ENCODE measurements at places on chromosomes 7 and 10.

- peak; percentile 36 for DNase-seq
These were observed 584 bp upstream of the ZMIZ1 start for GRCh38 chr10:79068203-79068561.

- no peak for DNase-seq
These were observed 184.4 kb upstream of the KLF14 start for GRCh38 chr7:130918129-130919052.

DNA sequence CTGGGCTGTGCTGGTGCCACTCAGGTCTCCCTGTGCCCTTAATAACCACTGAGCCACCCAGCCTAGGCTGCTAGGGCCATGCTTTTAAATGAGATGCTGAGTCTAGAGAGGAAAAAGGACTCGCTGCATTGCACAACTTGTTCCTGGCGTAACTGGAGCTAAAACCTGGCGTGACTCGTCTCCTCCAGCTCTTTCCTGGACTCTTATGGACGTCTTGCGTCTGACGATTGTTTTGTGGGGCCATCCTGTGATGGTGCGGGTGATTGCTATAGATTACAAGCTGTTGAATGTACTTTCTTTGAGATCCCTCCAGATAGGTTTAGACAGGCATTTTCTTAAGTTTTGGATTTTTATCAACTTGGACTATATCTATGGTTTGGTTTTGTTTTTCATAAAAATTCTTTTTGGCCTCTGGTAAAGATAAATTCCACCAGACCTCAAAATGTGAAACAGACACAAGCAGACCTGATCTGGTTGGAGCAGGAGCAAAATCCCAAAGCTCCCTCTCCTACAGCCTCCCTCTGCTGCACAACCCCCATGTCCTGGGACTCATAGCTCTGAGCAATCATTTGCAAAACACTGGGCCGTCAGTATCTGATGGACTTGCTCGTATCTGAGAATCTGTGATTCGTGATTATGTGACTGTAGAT, 230.3 kb downstream of the ARHGAP12 start:
- no peak for DNase-seq

GRCh38 chr7:102974366-102975236, 61.8 kb downstream of the LRRC17 start:
- no peak for DNase-seq

DNA sequence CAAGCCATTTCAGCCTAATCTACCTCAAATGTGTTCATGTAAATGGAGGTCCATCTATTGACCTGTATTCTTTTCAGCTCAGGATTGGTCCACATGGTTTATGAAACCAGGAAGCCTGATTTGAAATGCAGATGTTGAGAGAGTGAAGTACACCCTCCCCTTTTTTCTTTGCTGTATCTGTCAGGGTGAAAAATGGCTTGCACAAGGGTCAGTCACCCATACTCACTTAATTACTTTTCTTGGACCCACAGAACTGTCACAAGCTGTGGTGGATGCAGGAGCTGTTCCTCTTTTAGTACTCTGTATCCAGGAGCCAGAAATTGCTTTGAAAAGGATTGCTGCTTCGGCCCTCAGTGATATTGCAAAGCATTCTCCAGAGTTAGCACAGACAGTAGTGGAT, 41.2 kb downstream of the SPAG6 start:
- DNase-seq = no peak

DNA sequence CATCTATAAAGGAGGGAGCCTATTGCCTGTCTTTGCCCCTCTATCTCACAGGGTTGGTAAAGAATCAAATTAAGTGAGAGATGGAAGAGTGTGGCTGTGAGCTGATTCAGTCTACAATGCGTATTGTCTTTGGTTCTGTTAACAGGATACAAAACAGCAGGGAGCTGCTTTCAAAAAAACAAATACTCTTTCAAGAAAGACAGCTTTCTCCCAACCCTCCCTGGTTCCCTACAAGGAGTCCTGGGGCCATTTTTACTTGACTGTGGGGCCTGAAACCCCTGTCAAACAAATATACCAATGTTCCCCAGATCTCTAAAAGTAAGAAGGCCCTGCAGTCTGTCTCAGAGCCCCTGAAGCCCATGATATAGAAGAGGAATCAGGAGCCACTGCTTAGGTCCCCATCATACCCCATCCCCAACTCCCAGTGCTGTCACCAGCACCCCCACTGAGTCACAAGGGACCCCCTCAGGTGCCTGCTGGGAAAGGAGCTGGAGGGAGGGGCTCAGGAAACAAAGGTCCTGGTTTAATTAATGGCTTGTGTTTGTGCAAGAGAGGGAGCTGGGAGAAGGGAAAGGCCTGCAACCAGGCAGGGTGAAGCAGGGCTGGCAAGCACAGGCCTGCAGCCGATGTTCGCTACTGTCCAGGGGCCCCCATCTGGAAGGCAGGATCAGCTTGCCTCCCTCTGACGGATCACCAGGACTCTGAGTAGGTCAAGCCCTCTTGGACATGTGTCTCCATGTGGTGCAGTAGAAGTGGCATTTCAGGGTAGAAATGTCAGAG, 182.0 kb upstream of the GHITM start:
- DNase-seq = no peak

Data from activated CD4-positive, alpha-beta T cell treated with anti-CD3 and anti-CD28 coated beads, Interleukin-2, amount 50 U/mL, for 1 hour (primary cell).